Adipocyte (in vitro differentiated cells): ENCODE measurements at places on chromosomes 2 and 18.

DNA sequence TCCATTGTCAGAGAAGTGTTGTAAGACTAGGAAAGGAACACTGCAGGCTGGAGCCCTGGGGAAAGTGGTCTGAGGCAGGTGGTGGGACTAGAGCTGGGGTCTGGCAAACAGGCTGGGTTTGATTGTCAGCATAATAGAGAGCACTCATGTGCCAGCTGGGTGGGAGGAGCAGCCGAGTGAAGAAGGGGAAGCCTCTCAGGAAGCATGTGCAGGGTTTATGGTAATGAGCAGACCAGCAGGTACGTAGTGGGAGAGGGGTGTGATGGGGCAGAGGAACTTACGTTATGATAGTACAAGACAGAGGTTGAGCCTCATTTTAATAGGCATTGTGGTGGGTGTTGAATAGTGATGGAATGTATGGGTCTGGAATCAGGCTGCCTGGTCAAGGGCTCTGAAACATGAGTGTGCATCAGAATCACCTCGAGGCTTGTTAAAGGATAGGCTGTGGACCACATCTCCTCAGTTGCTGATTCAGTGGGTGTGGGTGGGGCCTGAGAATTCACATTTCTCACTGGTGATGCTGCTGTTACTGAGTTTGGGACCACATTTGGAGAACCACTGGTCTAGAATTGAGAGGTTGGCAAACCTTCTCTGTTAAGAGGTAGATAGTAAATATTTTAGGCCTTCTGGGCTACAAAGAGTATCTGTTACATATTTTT, 1.7 kb upstream of the MGAT5 start:
- DNase-seq: peak; percentile 14

- DNase-seq: peak; percentile 65
Observed at GRCh38 chr2:168244318-168244717, 3.1 kb downstream of the STK39 start.

- DNase-seq: no peak
Observed at GRCh38 chr2:176103742-176104315, 3.3 kb upstream of the HOXD11 start.

- no peak for DNase-seq
Observed at GRCh38 chr2:233531955-233532354, 34.6 kb downstream of the USP40 start.

GRCh38 chr2:233248999-233249398, 2.5 kb upstream of the ATG16L1 start:
- DNase-seq: no peak

- no peak for DNase-seq
Observed at GRCh38 chr2:146413086-146413610, 1431.7 kb upstream of the ACVR2A start.

- no peak for DNase-seq
Observed at GRCh38 chr2:177478907-177479306, 86.3 kb downstream of the AGPS start.

GRCh38 chr2:67006373-67006960, 390.7 kb upstream of the ETAA1 start:
- DNase-seq: no peak

DNA sequence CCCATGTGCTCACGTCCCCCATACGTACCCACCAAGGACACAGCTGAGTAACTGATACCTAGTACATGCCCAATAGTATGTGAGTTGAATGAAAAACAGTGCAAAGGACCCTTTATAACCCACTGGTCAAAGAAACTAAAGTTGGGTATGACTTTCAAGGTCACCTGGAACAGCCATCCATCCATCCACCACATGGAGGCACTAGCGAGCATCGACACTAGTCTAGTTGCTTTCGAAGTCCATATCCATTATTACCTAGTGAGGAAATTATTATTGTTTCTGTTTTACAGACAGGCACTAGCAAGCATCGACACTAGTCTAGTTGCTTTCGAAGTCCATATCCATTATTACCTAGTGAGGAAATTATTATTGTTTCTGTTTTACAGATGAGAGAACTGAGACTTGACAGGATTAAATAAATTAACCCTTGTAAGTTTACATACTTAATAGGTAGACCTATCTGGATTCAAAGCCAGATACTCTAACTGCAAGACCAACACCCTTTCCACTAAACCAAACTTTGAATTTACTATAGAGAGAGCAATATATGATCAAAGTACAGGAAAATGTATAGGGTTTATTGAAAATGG, 233.7 kb downstream of the METTL4 start:
- DNase-seq: no peak

DNA sequence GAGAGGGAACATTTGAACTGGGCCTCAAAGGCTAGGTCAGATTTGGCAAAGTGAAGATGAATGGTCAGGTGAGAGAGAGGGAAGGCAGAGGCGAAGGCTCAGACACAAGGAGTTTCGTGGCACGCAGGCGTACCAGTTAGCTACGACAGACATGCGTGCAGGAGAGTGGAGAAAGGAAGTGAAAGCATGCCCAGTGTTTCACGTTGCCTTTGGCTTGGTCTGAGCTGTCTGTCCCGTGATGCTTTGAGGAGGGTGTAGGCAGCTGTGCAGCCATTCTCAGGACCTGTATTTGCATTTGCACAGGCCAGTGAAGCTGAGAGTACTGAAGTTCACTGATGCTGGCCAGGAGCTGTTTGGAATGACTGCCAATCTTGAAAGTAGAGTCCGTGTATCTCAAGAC, 69.5 kb downstream of the HNRNPLL start:
- no peak for DNase-seq

GRCh38 chr2:239544143-239544917, 143.5 kb upstream of the HDAC4 start:
- DNase-seq: no peak

GRCh38 chr2:65379721-65380171, 52.7 kb downstream of the SPRED2 start:
- DNase-seq: no peak

GRCh38 chr2:186105016-186105724, 366.6 kb downstream of the FSIP2 start:
- no peak for DNase-seq

- no peak for DNase-seq
Observed at GRCh38 chr2:3108105-3108504, 269.5 kb downstream of the EIPR1 start.

- DNase-seq: no peak
Observed at GRCh38 chr2:194591192-194591591, 1065.8 kb upstream of the SLC39A10 start.
